A673 (cell line): ENCODE measurements at places on chromosomes 11 and 22.
A peak's percentile ranks its signal among the peaks of the same experiment; 100 is the strongest.

GRCh38 chr11:10978198-10978597, 120.3 kb upstream of the ZBED5 start:
- no peak for DNase-seq

- peak; percentile 26 for DNase-seq
Observed at GRCh38 chr11:82631722-82632630, 101.7 kb downstream of the FAM181B start.

DNA sequence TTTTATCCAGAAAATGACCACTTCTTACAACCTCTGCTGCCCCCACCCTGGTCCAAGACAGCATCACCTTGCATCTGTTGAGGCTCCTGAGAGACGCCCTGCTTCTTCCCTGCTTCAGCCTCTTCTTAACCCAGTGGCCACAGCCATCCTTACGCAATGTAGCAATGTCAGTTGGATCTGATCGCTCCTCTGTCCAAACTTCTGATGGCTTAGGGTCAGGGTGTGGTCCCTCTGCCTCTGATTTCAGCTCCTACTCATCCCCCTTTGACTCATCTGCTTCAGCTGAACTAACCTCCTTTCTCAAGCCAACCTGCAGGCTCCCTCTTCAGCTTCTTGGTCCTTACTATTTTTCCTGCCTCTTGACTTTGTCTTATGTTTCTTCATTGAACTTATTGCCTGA, 280.8 kb downstream of the KIRREL3 start:
- no peak for DNase-seq

DNA sequence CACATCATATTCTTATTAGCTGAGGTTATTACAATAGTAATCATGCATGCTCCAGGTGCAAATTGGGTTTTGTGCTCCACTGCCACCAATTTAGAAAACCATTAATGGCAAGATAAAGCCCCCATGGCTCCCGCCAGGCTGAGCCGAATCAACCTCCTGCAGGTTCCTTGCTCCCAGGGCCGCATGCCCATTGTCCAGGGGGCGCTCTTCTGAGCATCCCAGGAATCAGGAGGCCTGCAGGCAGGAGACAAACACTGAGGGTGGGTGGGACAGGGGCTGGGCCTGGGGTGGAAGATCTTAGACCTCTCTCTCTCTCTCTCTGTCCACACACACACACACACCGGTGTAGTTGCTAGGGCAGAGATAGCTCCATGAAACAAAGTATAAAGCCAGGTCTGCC, 57.4 kb downstream of the BUD13 start:
- DNase-seq = no peak

- no peak for DNase-seq
Observed at GRCh38 chr11:8138526-8138925, 30.3 kb downstream of the RIC3 start.

DNA sequence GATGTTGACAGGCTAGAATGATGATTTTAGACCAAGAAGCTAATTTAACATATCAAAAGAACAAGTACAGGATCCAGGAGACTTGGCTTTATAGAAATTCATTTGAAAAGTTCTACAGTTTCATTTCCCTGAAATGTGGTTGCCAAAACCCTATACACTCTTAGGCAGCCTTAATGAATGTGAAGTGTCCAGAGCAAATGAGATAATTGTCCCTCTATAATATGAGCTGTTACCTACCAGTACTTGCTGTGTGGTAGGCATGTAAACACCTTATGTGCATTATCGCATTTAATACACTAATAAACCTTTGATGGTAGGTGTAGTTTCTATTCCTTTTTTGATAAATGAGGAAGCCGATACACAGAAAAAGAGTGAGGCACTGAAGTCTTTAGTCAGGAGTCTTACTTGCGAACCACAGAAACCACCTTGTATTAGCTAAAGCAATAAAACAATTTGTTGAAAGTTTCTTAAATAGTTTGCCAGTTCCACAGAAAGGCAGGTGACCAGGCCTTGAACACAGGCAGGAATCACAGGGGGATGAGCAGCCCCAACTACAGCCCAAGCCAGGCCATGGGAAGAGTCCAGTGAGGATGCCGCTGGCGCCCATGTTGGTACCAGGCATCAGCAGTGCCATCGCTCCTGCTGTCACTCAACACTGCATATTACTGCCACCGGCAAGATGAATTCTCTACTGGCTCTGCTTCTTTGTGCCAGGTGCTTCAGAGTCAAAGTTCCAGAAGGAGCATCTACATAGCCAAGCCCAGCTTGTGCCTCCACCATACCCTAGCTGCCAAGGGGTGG, 81.7 kb downstream of the SWAP70 start:
- no peak for DNase-seq

GRCh38 chr11:5004424-5005274, 10.0 kb downstream of the OR51L1 start:
- peak; percentile 59 for DNase-seq

- no peak for DNase-seq
Observed at GRCh38 chr11:46801694-46802470, 44.2 kb downstream of the CKAP5 start.

DNA sequence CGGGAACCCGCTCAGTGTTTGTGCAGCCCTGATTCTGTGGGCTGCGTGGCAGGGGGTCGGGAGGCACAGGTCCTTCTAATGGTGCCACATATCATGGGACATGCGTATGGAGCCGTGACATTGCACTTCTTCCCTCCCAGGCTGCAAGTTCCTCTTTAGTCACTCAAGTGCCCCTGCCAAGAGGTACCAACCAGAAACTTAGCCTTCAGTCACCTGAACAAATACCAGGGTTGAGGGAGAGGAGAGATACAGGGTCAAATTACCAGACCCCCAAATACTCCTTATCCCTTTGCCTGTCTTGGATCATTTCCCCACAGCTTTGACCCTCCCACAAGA, 209.1 kb downstream of the BUD13 start:
- no peak for DNase-seq

DNA sequence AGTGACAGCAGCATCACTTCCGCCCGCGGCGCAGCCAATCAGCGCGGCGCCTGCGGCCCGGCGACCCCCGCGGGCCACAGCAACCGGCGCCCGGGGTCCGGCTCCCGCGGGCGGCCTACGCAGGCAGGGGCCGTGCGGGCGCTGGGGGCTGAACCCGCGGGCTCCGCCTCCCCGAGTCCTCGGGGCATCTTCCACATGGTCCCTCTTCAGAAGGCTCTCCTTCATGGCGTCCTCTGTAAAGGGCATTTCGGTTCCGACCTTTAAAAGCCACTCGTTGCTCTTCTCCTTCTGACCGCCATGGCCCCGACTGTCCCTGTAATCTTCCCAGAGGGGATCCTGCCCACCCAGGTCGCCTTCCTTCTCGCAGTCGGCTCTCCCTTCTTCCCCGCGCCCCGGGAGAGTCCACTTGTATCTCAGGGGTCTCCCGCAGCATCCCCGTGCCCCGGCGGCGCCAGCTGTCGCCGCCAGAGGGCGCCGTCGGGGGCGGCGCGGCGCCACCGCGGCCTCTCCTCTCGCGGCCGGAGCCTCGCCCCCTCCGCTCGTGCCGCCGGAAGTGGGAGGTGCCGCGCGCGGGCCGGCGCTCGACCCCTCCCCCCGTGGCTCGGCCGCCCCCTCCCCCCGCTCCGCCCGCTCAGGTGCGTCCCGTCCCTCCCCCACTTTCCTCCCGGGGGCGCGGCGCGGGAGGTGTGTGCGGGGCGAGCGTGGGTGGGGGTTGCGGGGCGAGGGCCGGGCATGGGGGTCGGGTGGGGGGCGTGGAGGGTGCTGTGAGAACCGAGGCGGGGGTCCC, at the start of gene RNF214:
RNF214 (plus strand) TSS at position 580 of the 787 bp plus-strand sequence. CDS start 1,602 bp downstream, outside the sequence.
- peak; percentile 90 for DNase-seq

DNA sequence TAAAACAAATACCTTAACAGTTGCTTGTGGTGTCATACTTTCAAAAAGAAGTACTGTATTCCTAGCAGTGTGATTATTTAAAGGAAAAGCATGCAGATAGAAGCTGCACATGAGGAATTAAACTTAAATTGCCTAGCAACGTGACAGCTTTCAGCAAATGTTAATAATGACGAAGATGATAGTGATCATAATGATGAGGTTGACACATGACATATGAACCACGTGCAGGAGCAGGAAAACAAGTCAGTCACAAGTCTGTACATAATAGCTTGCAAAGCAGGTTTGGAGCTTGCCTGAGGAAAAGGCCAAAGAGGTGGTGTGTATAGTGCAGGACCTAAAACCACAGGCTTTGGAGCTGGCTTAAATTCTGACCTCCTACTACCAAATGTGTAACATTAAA, 30.6 kb upstream of the PIK3C2A start:
- DNase-seq = no peak

DNA sequence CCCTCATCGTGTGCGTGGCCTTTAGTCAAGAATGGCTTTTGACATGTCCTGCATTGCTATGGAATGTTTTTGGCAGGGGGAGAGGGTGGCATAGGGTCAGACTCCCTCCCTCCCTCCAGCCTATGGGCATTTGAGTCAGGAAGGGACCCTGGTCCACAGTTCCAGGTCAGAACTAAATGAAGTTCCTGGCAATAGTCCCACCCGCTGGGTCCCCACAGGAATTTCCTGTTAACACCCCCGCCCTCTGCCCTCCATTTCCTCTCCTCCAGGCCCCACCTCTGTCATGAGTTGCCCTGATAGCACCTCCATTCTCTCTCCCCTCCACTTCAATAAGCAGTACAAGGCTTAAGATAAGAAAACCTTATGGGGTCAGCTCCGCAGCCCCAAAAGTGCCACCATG, 40.8 kb upstream of the LMO2 start:
- no peak for DNase-seq

- no peak for DNase-seq
Observed at GRCh38 chr22:28548406-28548805, 131.2 kb downstream of the TTC28 start.

DNA sequence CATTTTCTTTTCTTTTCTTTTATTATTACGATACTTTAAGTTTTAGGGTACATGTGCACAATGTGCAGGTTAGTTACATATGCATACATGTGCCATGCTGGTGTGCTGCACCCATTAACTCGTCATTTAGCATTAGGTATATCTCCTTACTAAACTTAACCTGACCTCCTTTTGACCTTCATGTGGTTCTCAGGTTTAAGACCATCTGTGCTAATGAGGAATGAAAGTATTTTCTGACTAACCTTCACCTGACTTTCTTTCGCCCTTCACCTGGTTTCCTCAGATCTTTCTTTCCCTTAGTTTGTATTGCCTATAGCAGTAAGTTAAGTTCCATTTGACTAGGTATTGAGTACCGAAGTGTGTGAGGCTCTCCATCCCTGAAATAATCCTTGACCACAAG, 6.5 kb downstream of the EXPH5 start:
- DNase-seq = no peak

DNA sequence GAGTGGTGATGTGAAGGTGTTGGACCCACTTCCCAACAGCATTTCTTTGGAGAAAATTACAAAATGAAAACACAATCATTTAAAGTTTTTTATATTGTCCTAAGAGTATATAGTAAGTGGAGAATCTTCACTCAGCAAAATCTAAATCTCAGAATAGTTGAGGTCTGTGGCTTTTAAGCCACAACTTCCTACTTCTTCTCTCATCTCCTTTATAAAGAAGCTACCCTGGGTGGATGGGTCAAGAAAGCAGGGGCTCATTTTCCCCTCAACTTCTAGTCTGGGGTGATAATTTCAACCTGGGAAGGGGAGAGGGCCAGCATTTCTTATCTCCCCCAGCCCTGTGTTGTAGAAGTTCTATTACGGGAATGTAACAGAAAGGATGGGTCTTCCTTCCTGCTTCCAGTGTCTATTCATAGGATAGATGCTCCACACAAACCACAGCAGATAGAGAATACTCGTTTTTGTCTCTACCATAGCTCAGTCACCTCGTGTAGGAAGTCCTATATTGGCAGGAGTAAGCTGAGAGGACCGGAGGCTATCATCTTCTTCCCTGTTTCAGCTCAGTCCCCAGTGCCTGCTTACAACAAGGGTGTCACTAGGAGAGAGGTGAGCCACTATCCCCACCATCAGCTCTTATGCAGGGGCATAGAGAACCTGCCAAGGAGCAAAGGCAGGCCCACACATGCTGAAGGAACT, 341.5 kb downstream of the CASP12 start:
- no peak for DNase-seq

GRCh38 chr22:30212996-30213441, 33.5 kb downstream of the LIF start:
- no peak for DNase-seq

- DNase-seq = peak; percentile 72
Observed at GRCh38 chr11:6667733-6668374, 12.2 kb upstream of the DCHS1 start.

- DNase-seq = no peak
Observed at GRCh38 chr22:45303181-45303580, 6.6 kb upstream of the FAM118A start.

DNA sequence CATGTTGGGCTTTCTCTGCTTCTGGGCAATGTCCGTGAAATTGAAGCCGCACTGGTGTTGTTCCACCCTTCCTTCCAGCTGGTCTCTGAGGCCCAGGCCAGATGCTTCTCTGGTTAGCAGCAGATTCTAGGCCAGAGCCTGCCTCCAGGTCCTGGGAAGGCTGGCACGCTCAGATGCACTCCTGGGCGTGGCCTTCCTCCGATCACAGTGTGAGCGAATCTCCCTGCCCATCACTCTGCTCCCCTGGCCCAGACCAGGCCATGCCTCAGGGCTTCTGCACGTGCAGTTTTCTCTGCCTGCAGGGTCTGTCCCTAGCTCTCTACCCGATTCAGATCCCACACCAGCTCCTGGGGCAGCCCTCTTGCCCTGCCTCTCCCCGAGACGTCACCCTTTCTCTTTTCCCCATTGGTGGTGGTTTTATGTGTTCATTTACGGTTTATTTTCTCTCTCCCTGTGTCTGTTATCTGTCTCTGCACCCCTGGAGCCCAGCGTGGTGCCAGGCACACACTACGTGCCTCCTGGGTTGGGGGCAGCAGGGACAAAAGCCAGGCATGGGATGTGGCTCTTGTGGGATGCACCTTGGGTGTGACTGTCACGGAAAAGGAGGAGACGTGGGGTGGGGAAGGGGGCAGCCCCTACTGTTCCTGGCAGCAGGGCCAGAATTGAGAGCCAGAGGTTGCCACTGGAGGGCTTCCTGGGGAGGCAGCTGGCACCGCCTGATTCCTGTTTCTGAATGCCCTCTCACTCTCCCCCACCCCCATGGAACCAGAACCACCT, 66.0 kb downstream of the KCNQ1 start:
- no peak for DNase-seq

DNA sequence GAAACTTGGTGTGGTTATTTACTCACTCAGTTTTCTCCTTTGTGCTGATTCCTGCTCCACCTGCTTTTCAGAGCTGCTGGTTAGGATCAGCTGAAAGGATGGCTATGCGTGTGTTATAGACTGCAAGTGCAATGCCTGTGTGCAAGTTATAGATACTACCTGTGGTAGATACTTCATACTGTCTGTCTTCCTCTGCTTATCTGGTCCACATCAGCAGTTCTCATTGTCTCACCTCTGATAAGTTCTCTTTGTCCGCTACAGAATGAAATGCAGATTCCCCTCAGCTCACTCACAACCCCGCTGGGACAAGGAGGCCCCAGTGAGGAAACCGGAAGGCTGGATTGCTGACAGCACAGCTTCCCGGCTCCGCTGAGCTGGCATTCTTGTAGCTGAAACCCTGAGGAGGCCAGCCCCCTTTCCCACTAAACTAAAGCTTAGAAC, 37.5 kb upstream of the LYVE1 start:
- peak; percentile 82 for DNase-seq

- no peak for DNase-seq
Observed at GRCh38 chr11:2805388-2806056, 80.1 kb downstream of the CDKN1C start.
